ENCODE measurements at places on chromosomes 3 and 15. TPM values are rescaled to one million over a fixed set of nuclear protein-coding genes. Genes with fewer than 3 reads are reported as not detected.

VEPH1 gene
- 58.9 TPM for polyA plus RNA-seq

CYP1A1 gene
- 0.12 TPM for polyA plus RNA-seq

COL7A1 gene
- polyA plus RNA-seq: 15.5 TPM

XYLB gene
- polyA plus RNA-seq: 13.9 TPM

TMEM41A gene
- 30.6 TPM for polyA plus RNA-seq

SPINT1 gene
- polyA plus RNA-seq: 76.8 TPM

CTXN2 gene
- 0.09 TPM for polyA plus RNA-seq

ERICH6 gene
- polyA plus RNA-seq: 0.78 TPM

CHST2 gene
- 22.5 TPM for polyA plus RNA-seq

SHC4 gene
- 2.3 TPM for polyA plus RNA-seq

IL17RD gene
- 60.5 TPM for polyA plus RNA-seq

SOX14 gene
- polyA plus RNA-seq: not detected

REC114 gene
- not detected for polyA plus RNA-seq

CORO2B gene
- 22.2 TPM for polyA plus RNA-seq

LYZL4 gene
- polyA plus RNA-seq: not detected

MB21D2 gene
- 16.0 TPM for polyA plus RNA-seq

PLA2G4E gene
- not detected for polyA plus RNA-seq

FBLN2 gene
- 23.2 TPM for polyA plus RNA-seq

FAM81A gene
- polyA plus RNA-seq: 26.9 TPM

CACNA2D3 gene
- 1.2 TPM for polyA plus RNA-seq

All from renal cortex interstitium (tissue), 15 donors.